ENCODE measurements at places on chromosomes 11 and 22.

DNA sequence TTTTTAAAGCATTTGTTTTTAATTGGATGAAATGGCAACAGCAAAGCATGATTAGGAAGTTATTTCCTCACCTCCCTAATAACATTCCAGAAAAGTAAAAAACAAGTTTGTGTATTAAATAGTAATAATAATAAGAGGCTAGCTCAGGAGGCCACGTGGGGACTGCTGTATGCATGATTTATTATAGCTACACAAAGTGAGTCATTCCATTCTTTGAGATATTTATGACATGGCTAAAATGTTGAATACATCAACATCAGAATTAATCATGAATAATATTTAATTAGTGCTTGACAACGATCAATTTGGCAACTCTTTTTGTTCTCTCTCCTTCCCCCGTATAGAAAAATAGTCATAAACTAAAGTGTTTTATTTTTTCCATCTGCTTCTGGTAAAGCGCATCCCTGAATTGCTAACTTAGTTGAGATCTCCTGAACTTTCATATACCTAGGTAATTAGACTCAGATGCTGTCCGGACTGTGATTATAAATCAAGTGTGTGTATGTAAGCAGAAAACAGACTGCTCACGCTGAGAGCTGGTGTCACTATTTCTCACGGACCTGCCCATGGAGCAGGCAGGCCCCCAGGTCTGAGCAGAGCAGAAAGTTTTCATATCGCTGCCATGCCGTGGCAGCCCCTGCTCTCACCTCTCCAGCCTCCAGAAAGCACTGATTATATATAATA is 125.7 kb downstream of the WT1 start:
- DNase-seq: peak; percentile 28

- no peak for DNase-seq
These were observed 4.2 kb downstream of the ALDH3B1 start for GRCh38 chr11:68014157-68014946.

DNA sequence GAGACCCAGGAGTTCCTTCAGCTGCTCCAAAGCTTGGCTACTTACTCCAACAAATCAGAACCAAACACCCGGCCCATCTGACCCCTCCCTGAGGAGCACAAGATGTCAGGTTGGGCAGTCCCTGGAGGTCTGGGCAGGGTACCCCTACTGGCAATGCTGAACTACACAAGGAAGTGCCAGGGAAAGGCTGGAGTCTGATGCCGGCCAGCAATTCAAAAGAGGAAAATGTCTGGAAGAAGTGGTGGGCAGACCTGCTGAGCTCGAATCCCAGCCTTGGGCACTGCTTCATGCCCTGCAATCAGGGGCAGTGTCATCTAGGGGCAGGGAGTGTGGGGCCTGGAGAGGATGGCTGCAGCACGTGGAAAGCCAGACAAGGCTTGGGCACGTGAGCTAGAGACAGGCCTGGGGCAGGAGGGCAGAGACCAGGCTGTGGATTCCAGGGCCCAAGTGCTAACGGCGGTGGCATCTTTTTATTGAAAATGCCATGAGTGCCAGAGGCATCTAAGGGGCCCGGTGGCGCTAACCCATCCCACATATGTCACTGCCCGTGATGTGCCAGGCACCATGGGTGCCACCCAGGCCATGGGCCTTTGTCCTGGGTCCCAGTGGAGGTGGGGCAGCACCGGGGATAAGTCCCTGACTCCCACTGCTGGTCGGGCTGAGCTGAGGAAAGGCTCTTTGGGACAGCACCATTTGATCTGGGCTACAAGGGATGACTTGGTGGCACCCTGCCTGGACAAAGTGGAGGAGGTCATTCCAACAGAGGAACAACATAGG is 97.9 kb upstream of the PITPNB start:
- no peak for DNase-seq

DNA sequence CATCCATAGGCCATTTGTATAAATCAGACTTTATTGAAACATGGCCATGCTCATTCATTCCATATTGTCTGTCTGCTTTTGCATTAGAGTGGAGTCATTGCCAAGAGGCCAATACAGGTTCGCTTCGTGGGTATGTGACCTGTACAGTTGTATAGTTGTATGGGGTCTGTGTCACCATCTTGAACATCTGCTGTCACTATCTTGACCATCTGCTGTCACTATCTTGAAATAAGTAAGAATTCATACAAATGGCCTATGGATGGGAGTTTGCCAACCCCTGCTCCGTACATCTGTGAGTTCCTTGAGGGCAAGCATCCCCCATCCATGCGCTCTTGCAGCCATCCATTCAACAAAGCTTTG is 44.4 kb upstream of the ANO1 start:
- no peak for DNase-seq

GRCh38 chr22:26801449-26801848 is 144.1 kb downstream of the MIAT start:
- DNase-seq: no peak

GRCh38 chr22:45511847-45512261 is 9.2 kb downstream of the FBLN1 start:
- DNase-seq: no peak

- no peak for DNase-seq
These were observed 13.2 kb downstream of the EMID1 start for GRCh38 chr22:29218758-29219408.

GRCh38 chr22:50581031-50581949 is 1.4 kb downstream of the CHKB start:
- DNase-seq: no peak

DNA sequence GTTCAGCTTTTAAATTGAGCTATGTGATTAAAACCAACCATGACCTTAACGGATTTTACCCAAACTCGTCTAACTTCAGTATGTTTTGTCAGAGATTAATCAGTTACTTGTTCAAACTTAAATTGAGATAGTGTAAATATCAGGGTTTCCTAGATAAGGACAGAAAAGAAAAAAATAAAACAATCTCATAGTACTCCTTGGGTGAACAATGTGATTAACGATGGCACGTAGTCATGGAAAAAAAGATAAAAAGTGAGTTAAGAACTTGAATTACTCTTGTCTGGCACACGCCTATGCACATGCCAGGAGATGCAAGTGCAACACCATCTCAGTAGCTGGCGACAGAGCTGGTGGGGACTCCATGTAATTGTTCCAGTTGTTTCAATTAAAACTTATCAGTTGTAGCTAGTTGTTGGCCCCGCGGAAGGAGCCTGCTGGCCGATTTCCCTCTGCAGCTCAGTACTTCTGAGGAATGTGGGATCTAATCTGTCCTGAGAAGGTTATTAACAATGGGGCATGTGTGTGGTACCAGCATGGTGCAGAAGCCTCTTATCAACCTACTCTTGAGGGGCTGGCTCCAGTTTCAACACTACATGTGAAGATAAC is 3.0 kb downstream of the RASSF10 start:
- no peak for DNase-seq

DNA sequence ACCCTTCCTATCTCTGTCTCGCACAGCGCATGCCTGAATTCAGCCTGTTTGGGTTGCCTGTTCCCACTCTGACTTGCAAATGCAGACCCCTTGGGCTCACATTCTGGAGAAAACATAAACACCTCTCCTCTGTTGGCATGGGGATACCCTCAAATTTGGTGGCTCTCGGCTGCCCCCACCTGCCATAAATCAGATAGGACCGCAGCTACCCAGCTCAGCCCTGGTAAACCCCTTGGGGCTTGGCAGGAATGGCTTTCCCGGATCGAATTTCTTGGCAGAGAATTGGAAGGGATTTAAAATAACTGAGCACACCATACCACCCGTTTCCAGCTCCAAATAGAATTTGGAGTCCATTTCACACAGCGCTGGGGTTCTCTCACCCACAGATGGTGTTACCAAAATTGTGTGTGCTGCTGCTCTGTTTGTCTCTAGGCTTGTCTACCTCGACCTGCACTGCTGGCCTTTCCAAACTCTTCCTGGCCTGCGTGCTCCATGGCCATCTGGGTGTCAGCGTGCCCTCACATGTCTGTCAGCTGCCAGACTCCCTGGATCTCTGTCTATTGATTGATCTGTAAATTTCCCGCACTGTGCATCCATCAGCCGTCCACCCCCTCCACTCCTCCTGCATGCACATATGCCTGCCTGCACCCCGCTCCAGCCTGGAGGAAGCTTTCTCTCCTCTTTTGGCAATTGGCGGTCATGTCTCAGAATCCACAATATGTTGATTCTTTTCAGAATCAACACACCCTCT is 134.0 kb downstream of the NTM start:
- peak; percentile 88 for DNase-seq

DNA sequence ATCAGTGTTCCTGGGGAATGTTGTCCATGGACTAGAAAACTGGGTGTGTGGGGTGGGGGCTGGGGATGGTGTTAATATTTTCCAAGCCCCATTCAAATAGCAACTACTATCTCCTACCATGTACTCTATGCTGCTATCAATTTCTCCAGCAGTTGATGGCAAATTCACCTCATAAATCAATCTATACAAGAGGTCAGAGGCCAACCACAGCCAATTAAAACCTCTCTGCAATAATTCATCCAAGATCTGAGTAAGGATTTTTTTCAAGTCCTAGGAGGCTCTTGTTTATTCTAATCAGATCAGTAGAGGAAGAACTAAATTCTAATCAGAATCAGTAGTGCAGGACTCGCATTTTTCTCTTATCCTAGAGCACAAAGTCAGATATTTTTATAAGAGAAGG is 73.4 kb upstream of the WT1 start:
- DNase-seq: no peak

GRCh38 chr11:119318240-119319135 is 1.6 kb upstream of the MCAM start:
- DNase-seq: no peak

- no peak for DNase-seq
These were observed 1.2 kb downstream of the PDGFB start for GRCh38 chr22:39243439-39244135.

DNA sequence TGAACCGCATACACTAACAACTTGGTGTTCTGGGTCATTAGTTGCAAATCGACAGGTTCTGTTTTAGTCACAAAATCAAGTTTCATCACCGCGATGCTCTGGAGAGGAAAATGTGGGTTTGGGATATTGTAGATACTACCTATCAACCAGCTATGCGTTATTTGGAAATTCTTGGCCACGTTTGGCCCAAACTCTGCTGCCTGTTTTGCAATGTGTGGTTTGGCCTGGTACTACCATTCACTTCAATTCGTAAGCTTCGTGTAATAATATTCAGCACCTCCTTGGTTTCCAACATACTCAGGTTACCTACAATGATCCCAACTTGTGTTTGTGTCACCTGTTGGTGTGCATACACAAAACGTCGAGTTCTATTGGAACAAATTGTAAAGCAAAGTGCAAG is 16.2 kb upstream of the ACER3 start:
- DNase-seq: no peak

- DNase-seq: no peak
These were observed 14.6 kb downstream of the MS4A6A start for GRCh38 chr11:60168306-60168705.

DNA sequence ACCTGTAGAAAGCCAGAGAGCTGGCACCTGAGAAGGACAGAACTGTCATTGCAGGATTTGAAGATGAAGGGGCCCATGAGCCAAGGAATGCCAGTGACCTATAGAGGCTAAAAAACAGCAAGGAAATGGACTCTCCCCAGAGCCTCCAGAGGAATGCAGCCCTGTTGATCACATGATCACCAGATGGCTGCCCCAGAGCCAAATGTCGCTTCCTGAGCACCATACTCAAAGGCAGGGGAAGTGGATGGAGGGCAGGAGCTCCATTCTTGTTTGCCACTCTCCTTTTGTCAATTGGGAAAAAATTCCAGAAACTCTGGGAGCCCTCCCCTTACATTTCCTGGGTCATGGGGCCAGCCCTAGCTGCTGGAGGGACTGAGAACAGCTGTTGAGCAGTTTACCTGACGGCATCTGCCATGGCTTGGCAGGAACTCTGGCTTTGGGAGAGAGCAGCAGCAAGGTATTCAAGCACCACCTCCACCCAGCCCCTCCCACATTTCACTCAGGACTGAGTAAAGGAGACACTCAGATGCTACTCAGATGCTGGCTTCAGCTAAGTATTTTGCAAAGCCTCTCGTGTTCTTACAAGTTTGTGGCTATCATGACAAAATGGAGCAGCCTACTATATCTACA is 46.9 kb downstream of the DKK3 start:
- DNase-seq: no peak

DNA sequence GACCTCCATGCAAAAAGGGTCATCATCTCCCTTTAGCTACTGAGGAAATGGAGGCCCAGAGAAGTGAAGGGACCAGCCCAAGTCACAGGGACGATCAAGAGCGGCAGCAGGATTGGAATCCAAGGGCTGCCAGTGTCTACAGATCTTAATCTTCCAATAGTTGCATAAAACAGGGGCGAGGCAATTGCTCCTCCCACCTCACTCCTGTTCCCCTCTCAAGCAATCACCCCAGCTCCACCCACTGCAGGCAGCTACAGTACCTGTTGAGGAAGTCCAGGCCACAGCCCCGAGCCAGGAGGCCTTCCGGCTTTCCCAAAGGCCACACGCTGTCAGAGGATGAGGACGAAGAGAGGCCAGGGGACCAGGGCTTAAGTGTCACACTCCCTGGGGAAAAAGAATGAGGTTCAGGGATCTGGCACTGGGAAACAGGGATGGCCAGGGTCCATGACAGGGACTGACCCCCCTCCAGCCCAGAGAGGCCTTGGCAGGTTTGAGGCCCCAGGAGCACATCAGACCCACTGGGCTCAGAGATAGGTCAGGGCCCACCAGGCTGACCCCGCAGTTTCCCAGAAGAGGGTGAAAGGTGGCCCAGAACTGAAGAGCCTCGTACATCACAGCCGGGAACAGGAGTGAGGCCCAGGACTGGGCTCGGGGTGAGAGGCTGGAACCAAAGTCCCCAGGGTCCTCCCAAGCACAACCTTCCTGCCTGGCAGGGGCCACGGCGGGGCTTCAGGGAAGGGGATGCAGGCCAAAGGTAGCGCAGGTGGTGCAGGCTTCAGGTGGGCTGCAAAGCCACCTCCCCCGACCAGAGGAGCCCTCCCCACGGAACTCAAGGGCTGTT is 16.4 kb upstream of the MFNG start:
- no peak for DNase-seq
